ENCODE measurements at places on chromosomes 7 and 10.

DNA sequence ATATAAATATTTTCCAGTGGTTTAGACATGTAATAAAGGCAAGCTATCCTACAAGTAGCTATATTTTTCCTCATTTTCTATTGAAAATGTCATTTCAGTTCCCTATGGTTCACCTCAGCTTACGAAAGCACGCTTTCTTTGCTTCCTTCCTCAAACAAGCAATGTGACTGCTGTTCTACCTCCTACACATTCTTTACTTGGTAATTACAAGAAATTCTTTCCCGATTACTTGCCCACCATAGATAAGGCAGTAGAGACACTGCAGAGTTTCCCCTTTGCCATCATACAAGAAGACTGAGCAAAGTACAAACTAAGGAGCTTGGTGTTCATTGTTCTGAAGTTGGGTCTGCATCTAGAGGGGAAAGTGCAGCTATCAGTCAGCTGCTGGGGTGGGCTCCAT lies 249.4 kb downstream of the CRPPA start:
- DNase-seq, result no peak

DNA sequence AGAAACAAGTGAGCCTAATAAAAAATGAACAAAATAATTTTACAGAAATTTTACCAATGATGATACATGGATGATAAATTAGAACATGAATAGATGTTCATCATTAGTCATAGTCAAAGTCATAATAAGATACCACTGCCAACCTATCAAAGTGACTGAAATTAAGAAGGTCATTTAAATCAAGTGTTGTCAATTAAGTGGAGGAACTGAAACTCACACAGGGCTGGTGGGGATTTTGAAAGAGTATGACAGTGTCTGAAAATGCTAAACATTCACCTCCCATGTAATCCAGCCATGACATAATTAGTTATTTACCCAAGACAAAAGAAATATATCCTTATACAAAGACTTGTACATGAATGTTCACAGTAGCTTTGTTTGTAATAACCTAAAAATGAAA lies 57.1 kb upstream of the DYNC1I1 start:
- DNase-seq, result no peak

DNA sequence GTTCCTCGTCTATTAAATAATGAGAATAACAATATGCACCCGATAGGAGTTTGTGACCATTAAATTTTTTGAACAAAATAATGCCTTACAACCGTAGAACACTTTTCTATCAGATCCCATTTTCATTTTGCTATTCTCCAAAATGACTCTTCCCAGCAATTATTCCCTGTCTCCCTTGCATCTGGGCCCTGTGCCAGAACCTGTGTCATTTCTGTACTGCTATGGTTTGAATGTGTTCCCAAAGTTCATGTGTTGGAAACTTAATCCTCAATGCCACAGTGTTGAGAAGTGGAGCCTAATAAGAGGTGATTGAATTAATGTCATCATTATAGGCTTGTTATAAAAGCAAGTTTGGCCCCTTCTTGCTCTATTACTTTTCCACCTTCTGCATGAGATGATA lies 33.2 kb upstream of the SMNDC1 start:
- peak; percentile 23 for DNase-seq

DNA sequence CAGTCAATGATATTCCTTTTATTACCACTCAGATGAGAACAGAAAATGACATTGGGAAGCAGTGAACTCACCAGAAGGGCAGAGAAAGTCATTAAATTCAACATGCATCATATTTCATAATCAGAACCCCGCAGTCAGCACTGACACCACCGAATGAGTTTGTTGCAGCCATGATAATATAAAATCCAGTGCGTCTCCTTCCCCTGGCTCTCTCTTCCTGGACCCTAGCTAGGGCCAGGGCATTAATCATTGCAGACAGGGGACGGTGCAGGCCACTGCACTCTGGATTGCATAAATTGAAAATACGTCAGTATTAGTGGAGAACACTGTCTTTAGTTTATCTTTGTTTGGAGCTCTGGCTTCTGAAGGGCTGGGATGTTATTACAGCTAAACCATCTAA lies 931.5 kb downstream of the TYW1 start:
- DNase-seq, result no peak

- peak; percentile 20 for DNase-seq
Observed at GRCh38 chr10:117807441-117807840, 239.3 kb downstream of the RAB11FIP2 start.

DNA sequence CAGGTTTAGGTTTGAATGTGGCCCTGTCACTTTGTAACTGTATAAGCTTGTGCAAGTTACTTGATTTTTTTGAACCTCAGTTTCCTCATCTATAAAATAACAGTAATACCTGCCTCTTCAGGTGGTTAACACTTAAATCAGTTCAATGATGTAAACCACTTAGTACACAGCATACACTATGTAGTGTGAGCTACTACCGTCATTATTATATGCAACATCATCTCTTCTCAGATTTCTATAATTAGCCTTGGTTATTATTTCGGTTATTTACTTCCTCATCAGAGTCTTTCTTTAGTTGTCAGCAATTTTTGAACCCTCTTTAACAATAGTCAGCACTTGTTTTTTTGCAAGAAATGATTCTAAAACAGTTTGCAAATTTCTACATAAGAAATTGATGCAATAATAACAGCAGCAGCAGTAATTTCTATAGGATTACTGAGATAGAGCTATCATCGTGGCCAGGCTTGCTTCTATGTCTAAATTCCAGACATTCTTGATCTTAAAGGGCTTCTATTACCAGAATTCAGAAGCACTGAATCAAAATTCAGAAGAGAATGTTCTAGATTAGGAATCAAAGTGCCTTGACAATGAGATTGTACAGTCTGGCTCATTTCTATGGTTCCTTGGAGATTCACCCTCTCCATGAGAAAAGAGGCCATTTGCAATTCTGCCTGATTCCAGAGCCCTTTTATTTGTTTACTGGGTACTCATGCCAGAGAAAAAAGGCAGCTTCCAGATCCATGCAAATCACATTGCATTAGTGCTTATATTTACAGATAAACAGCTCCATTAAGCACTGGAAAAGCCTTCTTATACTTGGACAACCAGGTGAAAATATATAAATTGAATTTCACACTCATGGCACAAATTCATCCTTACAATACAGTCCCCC lies 25.0 kb upstream of the WDR11 start:
- DNase-seq, result no peak

DNA sequence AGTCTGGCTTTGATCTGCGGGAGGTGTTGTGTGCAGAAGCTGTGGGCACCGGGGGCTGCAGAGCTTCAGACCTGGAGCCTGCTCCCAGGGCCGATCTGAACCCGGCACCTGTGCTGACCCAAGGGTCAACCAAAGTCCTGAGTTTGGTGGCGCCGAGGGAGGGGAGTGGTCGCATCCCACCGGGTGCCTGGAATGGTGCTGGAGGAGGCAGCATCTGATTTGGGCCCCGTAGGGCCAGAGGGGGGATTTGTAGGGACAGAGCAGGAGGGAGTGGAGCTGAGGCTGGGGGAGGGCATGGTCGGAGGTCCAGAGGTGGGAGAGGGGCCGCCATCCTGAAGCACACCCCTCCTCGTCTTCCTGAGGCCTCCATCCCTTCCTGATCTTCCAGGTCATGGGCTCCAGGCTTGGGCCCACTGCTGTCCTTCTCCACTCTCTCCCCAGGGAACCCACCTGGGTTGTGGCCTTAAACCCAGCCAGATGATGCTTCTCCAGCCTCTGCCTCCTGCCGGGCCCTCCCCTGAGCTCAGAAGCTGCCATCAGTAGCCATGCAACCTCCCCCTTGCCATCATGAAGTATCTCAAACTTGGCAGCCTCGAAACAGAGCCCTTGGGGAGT lies 112.9 kb downstream of the LHPP start:
- DNase-seq, result no peak

GRCh38 chr7:10940704-10941355 lies 32.8 kb upstream of the PHF14 start:
- DNase-seq, result no peak

DNA sequence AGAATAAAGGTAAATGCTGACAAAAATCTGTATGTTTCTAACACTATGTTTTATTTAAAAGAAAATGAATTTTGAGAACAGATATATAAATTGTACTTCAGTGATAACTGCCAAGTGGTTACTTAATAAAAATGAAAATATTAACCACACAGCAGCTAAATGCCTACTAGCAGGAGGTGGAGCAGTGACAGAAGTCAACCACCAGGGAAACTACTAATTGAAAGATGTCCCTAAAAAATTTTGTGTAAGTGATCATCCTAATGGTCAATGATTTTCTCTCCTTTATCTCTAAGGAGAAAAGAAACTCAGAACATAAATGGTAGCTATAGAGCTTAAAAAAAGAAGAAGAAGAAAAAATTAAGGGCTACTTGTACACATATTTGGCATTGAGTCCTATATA lies 22.9 kb downstream of the WNT16 start:
- no peak for DNase-seq
